Bone marrow (tissue), 2 donors: ENCODE measurements at places on chromosomes 3 and 15.
A peak's percentile ranks its signal among the peaks of the same experiment; 100 is the strongest.

DNA sequence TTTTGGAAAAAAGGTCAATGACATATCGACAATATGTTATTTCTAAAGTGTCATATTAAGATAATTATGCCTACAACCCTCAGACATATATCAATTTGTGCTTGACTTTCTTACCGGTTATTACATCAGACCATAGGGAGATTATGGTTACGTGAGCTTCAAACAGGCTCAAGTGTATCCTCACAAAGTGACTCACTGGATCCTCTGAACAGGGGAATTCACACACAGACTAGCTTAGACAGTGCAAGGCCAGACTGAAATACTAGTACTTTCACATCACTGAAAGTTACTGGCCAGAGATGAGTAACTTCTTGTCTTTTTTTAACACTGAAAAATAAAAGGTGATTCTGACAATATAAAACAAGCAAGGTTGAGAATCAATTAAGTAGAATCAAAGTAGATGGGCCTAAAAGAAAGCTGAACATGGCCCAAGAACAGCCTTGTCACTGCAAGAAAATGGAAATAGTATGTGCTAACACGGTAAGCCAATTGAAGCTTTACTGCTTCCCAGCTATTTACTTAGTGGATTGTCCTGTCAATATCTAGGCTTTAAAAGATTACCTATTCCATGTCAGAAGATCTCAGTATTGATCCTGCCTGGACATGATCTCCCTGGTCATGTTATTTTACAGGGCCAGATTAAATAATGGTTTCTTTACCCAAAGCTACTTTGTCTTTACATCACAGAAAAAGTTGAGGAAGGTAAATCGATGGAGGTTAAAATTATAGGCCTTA is 848.6 kb downstream of the ROBO1 start:
- no peak for DNase-seq

- DNase-seq = no peak
These were observed 151.6 kb downstream of the SLCO3A1 start for GRCh38 chr15:92005154-92005553.

DNA sequence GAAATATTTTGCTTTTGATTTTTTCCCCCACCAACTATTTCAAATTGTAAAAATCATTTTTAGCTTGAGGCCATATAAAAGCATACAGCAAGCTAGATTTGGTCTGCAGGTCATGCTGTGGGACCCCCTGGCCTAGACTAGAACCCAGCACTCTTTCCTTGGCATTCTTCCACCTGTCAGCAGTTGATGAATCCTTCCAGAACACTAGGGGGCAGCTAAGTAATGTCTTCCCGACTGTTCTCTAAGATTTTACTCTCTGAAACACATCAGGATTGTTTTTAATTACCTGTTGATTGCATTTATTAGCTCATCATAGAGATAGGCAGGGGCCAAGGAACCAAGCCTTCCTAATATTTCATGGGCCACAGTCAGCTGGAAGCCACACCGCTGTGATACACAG is 174.5 kb downstream of the CACNA1D start:
- no peak for DNase-seq

- no peak for DNase-seq
These were observed 64.9 kb upstream of the KBTBD8 start for GRCh38 chr3:66933233-66933632.

DNA sequence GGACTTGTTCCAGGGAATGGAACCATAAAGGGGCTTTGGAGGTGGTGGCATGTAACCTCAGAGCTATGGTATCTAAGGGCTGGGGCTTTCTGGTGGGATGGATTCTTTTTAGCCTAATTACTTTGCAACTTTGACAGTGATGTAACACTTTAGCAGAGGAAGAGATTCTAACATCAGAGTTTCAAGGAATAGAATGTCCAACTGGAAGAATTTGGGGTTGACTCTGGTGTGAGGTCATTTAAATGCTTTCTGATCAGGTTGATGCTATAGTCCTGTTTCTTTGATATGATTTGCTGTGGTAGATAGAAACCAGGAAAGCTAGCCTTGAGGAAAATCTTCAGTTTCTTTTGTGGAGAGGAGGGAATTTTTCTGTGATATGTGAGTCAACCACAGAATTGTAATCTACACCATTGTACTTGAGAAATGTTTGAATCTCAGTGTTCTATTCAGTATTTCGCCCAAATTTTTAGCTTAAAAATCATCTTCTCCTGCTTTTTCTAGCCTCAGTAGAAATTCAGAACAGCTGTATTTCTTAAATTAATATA is 40.0 kb downstream of the ATP2C1 start:
- no peak for DNase-seq

GRCh38 chr15:67967871-67968431 is 86.2 kb upstream of the PIAS1 start:
- DNase-seq = peak; percentile 22

GRCh38 chr3:123110282-123110975 is 43.6 kb downstream of the PDIA5 start:
- no peak for DNase-seq

DNA sequence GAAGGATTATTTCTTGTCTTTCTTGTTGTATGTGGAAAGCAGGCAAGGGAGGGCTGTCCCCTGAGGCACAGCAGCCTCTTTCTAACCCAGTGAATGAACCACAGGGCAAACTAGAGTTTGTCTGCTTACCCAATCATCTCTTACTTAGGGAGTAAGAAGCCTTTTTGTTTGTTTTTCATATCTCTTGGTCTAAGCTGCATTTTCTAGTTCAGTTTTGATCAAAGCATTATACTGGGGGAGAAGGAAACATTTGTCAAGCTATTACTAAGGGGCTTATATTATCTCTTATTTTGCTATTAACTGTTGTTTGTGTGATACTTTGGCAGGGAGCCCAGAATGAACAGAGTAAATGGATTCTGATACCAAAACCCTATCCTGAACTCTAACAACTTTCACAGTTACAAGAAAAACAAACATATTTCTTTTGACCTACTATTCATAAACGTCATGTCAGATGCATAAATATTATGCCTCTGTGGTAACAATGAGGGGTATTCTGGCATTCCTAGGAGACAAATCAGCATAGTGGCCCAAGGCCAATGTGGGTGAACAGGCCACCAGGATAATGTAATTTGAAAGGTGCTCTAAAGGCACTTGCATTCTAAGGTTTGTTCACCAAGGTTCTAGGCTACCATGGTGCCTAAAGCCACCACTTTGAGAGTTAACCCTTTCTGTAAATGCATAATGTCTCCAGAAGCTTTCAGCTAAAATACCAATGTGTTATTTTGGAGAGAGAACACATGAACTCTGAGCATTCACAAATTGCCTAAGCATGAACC is 271.6 kb upstream of the ZPLD1 start:
- DNase-seq = no peak

DNA sequence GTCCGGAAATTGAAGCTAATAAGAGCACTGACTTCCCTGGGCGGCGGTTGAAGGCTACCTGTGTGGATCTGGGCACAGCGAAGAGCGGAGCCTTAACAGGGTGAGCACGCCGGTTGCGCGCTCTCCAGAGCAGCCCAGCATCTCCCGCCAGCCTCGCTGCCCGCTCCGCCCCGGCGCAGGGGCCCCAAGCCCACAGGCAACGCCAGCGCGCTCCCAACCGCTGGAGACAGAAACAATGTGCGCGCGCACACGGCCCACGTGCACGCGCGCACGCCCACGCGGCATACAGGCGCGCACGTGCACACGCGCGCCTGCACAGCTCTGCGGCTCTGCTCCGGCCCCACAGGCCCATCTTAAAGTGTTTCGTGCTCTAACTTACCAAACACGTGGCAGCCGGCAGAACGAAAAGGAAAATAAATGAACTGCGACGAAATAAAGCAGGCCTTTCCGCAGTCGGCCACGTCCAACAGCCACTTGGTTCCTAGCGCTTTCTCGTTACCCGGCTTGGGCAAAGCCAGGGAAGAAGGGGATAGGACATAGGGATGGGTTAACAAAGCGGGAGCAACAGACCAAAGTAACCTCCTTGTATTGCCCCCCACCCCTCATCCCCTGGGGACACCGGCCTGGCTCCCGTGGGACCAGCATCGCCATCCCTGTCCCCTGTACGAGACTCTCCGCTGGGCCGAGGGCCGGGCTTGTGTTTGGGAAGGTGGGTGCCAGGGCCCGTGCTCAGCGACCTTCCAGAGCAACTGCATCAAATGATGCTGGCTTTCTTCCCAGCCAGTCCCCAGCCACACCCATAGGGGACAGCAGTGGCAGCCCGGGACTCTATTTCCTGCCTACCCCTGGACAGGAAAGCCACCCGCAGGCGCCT is 203.7 kb downstream of the ABHD5 start:
- DNase-seq = no peak

GRCh38 chr3:24355806-24356205 is 138.8 kb downstream of the THRB start:
- no peak for DNase-seq

DNA sequence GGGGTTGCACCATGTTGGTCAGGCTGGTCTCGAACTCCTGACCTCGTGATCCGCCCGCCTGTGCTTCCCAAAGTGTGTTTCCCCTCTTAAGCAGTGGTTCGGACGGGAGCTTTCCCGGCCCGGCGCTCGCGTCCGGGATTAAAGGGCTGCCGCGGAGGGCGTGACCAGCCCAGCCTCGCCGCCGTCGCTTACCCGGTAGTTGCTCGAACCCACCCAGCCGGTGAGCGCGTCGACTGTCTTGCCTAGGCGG is 513 bp downstream of the CLASP2 start:
- no peak for DNase-seq

DNA sequence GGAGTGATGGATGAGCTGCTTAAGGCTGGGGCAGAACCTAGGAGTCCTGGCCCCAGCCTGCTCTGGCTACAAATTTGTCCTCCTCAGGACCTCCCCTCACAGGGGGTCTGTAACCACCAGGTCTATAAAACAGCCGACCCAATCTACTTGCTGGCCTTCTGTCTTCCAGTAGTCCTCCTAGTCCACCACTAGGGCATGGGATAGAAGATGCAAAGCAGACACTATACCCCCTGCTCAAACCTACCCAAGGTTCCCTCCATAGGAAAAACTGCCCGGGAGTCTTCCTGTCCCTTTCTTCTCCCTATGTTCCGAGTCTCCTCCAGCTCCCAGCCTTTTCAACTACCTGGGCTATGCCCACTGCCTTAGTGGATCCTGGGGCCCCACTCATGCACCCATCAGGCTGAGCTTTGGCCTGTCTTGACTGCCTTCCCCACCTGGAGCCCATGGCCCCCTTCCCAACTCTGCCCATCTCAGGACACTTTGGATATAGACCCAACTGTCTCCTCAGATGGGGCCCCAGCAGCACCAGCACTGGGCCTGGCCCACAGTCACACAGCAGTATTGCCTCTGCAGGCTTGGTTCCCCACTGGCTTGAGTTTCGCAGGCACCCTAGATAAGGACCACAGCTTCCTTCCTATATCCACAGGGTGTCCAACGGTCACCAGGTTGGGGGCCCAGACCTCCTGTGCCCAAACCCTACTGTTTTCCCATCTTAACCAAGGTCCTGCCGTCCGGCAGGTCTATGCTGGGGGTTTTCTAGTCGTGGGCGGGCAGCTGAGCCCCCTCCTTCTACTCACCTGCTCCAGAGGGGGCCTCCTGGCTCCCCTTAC is 1.1 kb downstream of the HYAL3 start:
- no peak for DNase-seq

- no peak for DNase-seq
These were observed 58.4 kb downstream of the DAPK2 start for GRCh38 chr15:63987796-63988378.

DNA sequence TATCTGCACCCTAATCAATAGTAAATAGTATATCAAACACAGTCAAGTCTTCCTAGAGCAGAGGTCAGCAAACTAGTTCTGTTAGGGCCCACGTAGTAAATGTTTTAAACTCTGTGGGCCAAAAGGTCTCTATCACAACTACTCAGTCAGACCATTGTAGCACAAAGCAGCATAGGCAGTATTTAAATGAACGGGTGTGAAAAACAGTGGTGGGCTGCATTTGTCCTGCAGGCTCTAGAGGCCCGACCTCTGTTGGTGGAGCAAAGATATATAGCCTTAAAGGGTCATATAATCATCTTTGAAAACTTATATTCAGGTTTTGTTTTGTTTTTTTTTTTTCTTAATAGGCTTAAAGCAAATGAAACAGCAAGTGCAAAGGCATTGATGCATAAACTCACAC is 326.4 kb upstream of the TRIM42 start:
- no peak for DNase-seq

DNA sequence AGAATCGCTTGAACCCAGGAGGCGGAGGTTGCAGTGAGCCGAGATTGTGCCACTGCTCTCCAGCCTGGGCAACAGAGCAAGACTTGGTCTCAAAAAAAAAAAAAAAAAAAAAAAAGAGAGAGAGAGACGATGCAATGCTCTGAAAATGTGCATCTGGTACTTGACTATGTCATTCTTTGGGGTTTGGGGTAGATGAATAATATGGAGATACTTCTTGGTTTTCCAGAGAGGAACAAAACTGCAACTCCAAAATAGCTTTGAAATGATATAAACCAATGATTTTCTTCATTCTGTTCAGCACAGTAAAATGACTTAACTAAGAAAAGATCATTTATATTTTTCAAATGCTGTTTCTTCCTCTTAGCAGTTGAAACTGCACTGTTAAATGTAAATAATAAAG is 158.9 kb downstream of the ISL2 start:
- no peak for DNase-seq
